NCI-H1417 (cell line): ENCODE measurements at places on chromosomes 6 and 20.
A peak's percentile ranks its signal among the peaks of the same experiment; 100 is the strongest.

GRCh38 chr6:4975506-4975905, 28.3 kb downstream of the RPP40 start:
- no peak for DNase-seq

DNA sequence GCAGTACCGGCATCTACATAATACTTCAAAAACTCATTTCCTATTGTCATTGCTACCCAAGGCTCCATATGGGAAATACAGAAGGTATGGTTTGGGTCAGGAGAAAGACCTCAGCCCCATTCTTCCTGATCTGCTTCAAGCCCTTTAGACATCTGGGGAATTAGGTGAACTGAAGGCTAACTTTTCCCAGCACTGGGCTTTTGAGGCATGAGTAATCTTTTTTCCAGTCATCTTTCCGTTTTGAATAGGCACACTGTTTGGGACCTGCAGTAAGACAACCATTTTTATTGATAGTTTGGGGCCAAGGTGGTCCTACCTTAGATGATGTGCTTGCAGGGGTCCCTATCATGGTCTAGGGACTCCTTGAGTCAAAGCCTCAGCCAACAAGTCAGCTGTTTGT, 198.4 kb downstream of the HAO1 start:
- no peak for DNase-seq

DNA sequence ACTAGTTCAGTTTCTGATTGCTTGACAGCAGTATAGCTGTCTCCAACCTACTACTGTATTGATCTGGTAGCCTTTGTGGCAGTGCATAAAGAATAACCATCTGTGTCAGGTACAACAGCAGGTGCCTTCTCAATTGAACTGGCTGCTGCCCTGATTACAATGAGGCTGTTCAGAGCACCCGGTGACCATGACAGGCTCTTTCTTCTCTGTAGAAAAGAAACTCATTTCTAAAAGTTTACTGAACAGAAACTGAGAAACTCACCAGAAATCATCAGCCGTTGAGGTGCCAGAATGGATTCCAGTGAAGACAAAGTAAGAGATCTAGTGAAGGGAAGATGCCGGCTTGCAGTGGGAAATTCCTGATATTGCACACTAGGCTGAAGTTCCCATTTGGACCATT, 954.4 kb downstream of the PHF3 start:
- DNase-seq: no peak

- no peak for DNase-seq
Observed at GRCh38 chr6:136037242-136037875, 185.9 kb downstream of the PDE7B start.

DNA sequence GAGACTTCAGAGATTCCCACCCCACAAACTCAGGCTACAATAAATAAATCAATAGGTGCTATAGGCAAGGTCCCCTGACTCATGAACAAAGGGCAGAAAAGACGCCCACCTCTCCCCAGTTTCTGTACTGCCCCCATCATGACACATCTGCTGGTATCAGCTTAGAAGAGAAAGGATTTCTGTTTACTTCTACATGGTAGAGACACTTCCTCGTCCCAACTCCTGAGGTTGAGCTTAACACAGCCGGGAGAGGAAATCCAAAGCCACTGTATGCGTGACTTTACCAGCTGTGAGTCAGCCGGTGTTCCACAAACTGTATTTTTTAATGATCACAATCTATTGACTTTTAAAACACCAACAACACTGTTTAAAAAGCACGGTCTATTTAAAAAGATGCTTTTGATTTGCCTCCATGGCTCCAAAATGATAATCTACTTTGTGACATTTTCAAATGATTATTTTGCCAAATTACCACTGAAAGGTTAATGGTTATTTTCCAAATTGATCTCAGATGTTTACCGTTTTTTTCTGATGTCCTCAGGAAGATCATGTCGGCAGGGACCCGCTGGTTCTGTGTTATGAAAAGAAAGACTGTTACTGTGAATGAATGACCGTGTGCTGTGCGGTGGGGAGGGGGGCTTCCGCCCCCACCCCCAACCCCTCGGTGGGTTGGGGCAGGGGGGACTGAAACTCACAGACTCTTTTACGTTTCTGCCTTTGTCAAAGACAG, 72.5 kb downstream of the ATP9A start:
- no peak for DNase-seq

- DNase-seq: peak; percentile 28
Observed at GRCh38 chr6:82017288-82017687, 230.3 kb downstream of the IBTK start.

DNA sequence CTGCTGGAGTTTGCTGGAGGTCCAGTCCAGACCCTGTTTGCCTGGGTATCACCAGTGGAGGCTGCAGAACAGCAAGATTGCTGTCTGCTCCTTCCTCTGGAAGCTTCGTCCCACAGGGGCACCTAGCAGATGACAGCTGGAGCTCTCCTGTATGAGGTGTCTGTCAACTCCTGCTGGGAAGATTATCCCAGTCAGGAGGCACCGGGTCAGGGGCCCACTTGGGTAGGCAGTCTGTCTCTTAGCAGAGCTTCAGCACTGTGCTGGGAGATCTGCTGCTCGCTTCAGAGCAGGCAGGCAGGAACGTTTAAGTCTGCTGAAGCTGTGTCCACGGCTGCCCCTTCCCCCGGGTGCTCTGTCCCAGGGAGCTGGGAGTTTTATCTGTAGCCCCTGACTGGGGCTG, 96.8 kb upstream of the SLC35F1 start:
- DNase-seq: no peak

GRCh38 chr6:27865850-27866356, 46.3 kb downstream of the OR2B2 start:
- no peak for DNase-seq

GRCh38 chr6:149888093-149888492, 9.8 kb downstream of the RAET1E start:
- no peak for DNase-seq

DNA sequence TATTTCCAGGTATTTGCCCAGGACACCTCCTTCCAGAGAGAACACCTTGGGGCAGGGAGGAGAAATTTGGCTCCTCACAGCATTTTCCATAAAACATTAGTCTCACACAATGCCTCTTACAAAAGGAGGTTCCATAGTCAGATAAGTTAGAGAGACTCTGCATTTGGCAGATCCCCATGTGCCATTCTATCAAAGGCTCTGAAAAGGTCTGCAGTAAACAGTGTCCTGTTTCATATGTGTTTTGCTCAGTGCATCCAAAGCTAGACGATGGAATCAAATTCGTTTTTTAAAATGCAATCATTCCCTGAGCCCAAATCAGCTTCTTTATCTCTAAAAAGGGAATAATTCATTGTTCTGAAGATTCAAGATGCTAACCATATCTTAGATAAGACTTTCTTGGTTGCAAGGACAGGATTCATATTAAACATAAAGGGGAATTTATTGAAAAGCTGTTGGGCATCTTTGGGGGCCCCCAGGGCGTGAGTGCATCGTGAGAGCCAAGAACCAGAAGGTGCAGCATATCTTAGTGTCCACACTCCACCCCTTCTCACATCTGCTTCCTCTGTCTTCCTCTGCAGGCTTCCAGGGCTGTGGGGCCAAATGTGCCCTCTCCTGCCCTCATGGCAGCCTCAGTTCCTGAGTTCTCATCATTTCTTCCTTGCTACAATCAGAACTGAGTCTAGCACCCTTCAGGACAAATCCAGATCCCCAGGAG, 41.4 kb upstream of the MLN start:
- DNase-seq: no peak

GRCh38 chr6:13431059-13431656, 56.2 kb downstream of the GFOD1 start:
- DNase-seq: no peak

- DNase-seq: no peak
Observed at GRCh38 chr6:141394125-141394536, 738.6 kb upstream of the GJE1 start.

DNA sequence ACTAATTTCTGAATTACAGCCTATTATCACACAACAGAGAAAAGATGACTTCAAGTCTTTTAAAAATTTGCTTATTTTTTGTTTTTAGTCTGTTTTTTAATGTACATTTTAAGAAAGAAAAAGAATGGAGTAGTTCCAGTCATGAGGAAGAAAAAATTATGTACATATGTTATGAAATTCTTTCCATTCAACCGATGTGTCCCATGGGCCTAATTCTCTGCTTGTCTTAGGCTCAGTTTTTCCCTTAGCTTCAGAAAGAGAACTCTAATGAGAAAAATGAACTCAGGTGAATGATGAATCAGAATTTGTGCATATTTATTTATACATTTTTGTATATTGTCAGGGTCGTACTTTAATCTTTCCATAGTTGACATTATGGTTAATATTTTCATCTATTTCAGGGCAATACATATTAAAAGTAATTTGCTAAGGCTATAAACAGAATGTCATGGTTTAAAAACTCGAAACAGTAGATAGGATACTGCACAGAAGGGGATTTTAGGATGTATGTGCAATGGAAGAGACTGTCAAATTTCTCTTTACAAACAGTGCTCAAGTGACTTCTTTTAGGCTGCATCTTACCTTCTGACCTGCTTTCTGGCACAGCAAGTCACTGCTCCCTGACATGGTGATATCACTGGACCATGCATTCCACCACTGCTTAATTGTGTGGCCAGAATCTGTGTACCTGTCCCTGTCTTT, 153.1 kb downstream of the EPHA7 start:
- no peak for DNase-seq

- DNase-seq: no peak
Observed at GRCh38 chr6:133017581-133017980, 203.2 kb downstream of the RPS12 start.

DNA sequence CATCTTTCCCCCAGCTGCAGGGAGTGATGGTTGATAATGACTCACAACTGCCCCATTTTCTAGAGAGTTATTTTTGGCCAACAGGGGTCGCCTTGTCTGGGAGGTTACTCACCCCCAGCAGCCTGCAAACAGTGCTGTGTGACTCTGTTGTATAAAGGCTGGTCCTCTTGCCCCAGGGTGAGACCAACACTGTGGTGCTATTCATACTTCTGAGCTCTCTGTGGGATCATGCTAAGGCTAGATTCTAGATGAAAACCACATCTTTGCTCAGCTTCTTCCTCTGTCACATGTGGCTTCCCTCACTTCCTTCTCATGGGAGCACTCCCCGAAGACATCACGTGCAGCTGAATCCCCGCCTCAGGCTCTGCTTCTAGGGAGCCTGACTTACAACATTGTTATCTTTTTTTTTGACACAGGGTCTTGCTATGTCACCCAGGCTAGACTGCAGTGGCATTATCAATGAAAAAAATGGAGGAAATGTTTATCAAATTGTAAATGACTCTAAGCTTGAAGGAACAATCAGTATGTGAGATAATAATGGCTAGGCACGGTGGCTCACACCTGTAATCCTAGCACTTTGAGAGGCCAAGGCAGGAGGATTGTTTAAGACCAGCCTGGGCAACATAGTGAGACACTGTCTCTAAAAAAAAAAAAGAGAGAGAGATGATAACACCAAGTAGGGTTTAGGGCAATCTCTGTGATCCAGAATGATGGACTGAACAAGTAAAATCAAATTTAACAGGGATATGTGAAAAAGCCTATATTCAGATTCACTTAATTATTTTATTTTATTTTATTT, 55.7 kb upstream of the SLC23A2 start:
- DNase-seq: no peak

GRCh38 chr6:13718123-13718458, 6.5 kb upstream of the RANBP9 start:
- no peak for DNase-seq

GRCh38 chr6:37612475-37612874, 85.2 kb downstream of the MDGA1 start:
- DNase-seq: no peak

GRCh38 chr20:50083034-50083433, 29.9 kb downstream of the UBE2V1 start:
- no peak for DNase-seq

GRCh38 chr6:144624716-144625115, 339.6 kb downstream of the UTRN start:
- no peak for DNase-seq

DNA sequence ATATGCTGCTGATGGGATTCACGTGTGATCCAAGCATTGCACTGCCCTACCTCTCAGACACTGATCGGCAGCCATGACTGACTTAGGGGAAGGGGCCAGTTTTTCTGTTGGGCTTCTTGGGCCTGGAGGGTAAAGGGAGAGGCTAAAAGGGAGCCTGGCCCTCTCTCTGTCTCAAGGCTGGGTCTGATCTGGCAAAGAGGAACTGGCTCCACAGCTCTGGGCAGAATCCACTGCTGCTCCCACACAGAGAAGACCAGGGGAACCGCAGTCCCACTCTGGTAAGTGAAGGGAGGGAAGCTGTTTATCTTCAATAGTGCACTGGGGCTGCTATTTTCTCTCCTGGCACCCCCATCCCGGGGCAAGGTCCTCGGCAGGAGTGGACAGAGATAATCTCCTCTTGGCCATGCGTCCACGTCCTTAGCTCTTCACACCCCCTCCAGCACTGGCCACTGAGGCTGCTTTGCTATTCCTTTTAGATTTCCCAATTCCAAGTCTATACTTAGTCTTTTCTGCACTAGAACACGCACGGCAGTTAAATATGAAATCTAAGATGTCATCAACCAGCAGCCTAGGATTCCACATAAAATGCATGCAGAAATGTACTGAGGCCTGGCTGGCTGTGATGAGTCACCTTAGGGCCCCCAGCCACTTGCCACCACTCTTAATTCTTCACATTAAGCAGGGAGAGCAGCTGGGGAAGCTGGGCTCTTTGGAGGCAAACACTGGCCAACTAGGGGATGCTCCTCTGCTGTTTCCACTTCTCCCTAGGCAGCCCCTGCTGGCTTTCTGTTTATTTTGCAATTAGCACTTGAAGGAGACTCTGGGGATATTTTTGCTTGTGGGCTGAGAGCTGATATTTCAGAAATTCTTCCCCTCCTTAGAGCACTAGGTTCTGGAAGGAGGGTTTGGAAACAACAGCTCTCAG, 87.8 kb upstream of the ARMC2 start:
- DNase-seq: peak; percentile 21

- no peak for DNase-seq
Observed at GRCh38 chr6:82775361-82775760, 290.3 kb downstream of the UBE3D start.

DNA sequence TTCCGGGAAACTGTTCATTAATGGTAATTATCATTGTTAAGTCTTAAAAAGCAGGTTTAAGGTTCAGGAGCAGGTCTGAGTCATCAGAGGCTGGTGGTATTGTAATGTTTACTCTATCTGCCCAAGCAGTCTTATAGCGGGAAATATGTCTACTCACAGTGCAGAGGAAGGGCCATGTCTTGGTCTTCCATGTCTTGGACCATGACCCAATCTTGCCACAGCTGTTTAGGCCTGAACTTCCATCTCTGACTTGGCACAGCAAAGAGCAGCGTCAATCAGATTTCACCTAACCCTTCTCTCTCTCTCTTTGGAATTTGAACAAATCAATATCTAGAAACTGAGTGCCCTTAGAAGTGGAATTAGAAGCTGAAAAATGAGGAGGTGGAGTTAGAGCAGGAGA, 25.8 kb downstream of the SLC2A12 start:
- DNase-seq: no peak

- DNase-seq: no peak
Observed at GRCh38 chr6:52622810-52623209, 46.0 kb upstream of the TRAM2 start.

- no peak for DNase-seq
Observed at GRCh38 chr6:146679386-146679785, 80.6 kb downstream of the ADGB start.

- DNase-seq: no peak
Observed at GRCh38 chr20:44370639-44371218, 15.2 kb downstream of the HNF4A start.
